Fibroblast of pulmonary artery (primary cell): ENCODE measurements at places on chromosomes 5 and 9.

- DNase-seq: no peak
Observed at GRCh38 chr5:42001673-42002072, 76.6 kb downstream of the FBXO4 start.

DNA sequence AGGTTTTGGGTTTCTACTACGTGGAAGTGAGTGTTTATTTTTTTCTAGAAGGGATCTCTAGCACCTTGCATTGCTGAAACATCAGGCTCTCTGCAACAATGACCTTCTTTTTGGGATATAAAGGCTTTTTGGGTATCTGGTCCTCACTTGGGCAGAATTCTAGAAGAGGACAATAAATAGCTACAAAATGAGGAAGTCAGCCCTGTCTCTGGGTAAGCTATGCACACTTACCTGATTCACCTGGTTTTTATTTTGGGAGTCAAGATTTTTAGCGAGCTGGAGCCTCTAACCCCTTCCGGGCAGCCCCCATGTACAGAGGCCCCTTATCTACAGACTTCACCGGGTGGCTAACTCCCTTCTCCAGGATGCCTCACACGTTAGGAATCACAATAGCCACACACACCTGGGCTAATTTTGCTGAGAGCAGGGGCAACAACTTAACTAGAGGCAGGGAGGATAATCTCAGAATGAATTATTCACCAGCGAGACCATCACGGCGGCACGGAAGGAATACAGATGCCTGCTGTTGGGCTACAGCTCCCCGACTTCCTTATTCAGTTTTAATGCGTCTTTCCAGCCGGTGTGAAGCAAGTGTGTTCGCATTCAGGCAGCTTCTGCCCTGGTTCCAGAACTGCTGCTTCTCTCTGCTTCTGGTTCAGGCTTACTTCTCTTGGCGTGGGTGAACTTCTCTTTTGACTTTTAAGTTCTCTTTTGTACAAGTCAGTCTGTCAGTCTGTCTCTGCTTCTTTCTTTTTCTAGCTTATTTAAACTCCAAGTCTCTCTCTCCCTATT is 341.0 kb upstream of the PANK3 start:
- DNase-seq: no peak

DNA sequence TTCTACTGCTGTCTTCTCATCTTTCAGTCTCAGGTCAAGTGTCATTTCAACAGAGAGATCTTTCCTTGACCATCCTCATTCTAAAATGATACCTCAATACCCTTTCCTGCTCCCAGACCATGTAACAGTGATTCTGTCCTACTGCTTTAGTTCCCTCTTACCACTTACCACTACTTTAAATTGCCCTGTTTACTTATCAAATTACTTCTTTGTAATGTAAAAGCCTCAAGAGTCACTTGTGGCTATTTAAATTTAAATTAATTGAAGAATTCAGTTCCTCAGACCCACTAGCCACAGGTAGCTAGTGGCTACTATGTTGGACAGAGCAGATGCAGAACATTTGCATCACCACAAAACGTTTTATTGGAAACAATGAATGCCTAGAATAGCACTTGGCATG is 217.3 kb downstream of the ADAMTS6 start:
- DNase-seq: no peak

- peak; percentile 97 for DNase-seq
Observed at GRCh38 chr9:95167998-95168397, 149.5 kb downstream of the FANCC start.
